ENCODE measurements at places on chromosomes 2 and 18.

DNA sequence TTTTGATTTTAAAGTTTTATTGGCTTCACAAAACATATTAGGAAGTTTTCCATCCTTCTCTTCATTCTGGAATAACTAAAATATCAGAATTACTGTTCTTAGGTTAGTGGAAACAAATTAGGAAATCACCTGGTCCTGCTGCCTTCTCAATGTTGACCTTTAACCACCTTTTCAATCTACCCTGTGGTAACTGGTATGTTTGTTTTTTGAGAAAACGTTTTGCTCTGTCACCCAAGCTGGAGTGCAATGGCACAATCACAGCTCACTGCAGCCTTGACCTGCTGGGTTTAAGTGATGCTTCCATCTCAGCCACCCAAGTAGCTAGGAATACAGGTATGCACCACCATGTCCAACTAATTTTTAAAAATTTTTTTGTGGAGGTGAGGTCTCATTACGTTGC, 28.4 kb downstream of the ACYP2 start:
- no peak for DNase-seq

DNA sequence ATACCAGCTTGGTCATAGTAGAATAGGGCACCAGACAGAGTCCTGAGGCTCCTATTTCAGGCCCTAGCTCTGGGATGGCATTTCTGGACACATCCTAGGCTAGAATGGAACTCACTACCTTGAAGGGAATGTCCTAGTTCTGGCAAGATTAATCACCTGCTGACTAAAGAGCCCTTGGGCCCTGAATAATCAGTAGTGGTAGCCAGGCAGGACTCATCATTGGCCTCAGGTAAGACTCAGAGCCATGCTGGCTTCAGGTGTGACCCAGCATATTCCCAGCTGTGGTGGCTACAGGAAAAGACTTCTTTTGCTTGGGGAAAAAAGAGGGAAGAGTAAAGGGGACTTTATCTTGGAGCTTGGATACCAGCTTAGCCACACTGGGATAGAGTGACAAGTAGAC, 131.0 kb upstream of the SRD5A2 start:
- DNase-seq: no peak

GRCh38 chr2:226048611-226049010, 649.1 kb downstream of the NYAP2 start:
- no peak for DNase-seq

- no peak for DNase-seq
These were observed 8.8 kb downstream of the VIL1 start for GRCh38 chr2:218427741-218428140.

GRCh38 chr2:230714136-230714480, 1.5 kb downstream of the CAB39 start:
- DNase-seq: no peak

DNA sequence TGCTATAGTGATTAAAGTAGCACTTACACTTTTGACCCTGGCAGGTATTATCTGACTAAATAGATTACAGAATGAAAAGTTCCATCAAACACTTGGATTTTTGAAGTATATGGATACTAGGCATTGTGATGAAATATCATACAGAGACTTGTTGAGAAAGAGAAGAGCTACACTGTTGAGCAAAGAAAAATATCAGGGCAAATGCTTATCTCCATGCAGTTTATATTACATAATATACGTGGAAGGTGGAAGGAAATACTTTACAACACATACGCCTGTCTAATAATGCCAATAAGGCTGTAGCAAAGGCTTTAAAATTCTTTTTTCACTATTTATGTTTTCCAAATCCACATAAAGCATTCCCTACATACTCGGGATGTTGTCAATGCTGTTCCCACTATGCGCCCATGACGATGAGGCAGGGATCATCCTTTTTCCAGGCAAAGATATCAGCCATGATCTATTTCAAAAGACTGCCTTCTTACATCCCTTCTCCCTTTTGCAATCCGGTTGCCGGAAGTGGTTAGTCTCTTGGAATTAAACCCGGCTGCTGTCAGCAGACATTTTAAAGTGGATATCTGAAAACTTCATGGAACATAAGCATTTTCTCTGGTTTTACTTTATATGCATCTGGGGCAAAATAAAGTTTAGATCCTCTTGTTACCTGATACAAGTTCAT, 92.6 kb upstream of the ITGA4 start:
- DNase-seq: no peak

- no peak for DNase-seq
These were observed 602 bp upstream of the ADAM17 start for GRCh38 chr2:9556121-9556743.

DNA sequence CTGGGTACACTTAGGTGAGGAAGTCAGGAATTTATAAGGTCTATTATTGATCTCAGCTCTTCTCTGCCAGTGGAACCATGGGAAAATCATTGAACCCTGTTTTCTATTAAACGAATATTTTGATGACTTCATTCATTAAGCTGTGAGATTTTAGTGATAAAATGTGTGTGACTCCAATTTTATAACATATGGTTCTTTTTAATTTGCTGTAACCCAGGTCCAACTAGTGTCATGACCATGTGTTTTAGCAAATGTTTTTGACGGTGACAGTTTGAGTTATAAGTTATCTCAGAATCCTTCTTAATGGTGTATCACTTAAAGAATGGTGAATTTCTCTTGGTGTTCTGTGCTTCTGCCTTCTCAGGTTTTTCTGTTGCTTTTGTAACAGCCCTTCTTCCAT, 213.1 kb downstream of the MCFD2 start:
- DNase-seq: no peak

DNA sequence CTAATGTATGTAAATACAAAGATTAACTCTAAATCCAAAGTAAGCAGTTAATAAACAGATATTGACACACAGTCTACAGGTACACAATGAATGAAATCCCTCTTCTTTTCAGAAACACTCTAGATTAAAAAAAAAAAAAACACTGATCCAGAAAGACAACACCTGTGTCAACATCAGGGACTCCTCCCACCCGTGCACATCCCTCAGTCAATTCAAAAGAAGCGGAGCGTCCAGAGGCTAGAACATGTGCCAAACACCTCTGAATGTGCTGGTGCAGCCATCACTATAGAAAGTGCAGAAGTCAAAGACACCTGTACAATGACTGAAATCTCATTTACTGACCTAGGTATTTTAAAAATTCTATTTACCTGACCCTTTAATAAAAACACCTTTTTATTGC, 622.6 kb upstream of the ID2 start:
- DNase-seq: no peak

- no peak for DNase-seq
These were observed 13.9 kb upstream of the HTR2B start for GRCh38 chr2:231138699-231139098.

DNA sequence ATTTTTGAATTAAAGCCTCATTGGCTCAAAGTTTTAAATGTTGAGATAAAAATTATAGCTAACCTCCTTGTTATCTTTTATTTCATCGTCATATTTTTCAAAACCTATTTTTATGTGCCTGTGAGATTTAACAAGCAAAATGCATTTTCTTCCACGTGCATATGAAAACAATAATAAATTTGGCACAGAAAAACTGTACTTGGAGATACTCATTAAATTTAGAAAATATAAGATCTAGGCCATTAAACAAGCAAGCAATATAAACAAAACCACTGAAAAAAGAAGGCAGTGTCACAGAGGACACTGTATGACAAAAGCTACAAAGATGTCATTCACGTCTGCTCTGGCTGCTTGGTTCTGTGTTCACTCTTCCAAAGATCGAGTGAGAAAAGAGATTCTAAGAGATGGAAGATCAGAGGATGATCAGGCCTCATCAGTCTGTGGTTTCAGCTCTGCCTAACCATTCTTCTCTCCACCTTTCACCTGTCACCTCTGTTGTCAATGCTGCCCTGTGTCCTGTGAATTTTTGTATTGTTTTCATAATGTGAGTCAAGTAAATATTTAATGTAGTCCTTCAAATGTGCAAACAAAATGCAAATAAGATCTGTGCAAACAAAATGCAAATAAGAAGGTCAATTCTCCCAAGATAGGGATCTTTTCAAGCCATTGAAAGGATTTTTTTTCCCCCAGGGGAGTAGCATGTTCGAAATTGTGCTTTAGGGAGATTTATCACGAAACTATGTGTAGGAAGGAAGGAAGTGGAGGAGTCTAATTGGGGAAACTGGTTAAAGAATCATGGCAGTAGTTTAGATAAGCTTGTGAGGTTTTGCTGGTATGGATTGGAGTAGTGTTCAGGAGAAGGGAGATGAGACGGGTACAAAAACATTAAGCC, 138.7 kb upstream of the RBMS1 start:
- DNase-seq: no peak

GRCh38 chr2:105327690-105328089, 1.8 kb downstream of the TGFBRAP1 start:
- no peak for DNase-seq

GRCh38 chr2:60047944-60048525, 505.4 kb downstream of the BCL11A start:
- no peak for DNase-seq

DNA sequence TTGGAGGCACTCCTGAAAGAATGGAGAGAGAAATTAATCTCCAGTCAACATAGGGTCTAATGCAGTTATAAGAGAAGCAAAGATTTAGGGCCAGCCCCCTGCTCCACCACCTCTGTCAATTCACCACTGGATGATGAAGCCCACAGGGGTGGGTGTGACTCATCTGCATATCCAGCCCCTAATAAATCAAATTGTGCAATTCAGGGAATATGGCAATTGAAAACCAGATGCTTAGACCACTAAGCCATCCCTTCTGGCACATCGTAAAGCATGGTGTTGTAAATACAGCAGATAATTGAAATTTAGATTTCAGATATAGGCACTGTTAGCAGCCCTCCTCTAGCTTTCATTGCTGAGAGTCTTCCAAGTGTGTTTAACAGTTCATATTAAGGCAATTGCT, 541.4 kb downstream of the PARD3B start:
- DNase-seq: no peak

GRCh38 chr2:188628989-188629752, 337.5 kb downstream of the GULP1 start:
- DNase-seq: no peak

GRCh38 chr2:17813010-17813741, 3.1 kb upstream of the MSGN1 start:
- no peak for DNase-seq

DNA sequence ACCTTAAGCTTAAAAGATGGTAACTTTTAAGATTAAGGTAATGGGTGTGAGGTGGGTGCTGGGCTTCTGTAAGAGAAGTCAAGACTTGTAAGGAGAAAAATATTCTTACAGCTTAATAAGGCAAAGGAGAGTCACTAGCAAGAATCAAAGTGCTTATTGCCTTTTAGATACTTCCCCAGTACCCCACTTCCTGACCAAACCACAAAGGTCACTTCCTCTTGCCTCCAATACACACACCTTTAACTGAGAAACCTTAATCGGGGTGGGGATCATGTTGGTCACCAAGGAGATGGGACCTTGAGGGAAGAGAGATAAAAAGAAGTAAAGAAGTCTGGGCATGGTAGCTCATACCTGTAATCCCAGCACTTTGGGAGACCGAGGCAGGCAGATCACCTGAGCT, 10.6 kb upstream of the ATG16L1 start:
- DNase-seq: no peak

DNA sequence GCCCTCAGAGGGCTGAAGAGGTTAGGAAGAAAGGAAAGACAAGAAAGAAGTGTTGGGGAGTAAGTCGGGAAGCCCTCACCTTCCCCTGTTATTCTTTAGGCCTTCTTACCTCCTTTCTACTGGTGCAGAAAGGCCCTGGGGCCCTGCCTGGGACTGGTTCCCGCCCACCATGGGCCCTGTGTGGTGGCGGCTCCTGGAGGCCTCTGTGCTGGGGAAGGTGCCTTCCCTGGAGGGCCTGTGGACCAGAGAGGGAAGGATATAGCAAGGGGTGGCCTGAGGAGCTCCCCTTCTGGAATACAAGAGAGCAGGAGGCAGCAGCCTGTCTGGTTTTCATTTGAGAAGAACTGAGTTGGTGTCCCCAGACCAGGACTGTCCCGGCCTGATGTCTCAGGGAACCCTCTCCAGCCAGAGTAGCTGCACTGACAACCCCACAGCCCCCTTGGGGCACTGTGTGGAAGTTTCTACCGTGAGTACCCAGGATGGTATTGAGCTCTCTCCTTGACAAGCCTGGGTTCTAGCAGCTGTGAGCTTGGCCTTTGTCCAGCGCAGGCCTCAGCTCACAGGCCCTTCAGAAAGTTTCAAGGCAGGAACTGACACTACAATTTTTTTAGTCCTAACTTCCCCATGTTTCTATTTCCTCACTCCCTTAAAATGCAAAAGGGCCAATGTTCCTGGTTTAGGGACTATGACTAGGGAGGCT, 47.1 kb downstream of the EFR3B start:
- no peak for DNase-seq

DNA sequence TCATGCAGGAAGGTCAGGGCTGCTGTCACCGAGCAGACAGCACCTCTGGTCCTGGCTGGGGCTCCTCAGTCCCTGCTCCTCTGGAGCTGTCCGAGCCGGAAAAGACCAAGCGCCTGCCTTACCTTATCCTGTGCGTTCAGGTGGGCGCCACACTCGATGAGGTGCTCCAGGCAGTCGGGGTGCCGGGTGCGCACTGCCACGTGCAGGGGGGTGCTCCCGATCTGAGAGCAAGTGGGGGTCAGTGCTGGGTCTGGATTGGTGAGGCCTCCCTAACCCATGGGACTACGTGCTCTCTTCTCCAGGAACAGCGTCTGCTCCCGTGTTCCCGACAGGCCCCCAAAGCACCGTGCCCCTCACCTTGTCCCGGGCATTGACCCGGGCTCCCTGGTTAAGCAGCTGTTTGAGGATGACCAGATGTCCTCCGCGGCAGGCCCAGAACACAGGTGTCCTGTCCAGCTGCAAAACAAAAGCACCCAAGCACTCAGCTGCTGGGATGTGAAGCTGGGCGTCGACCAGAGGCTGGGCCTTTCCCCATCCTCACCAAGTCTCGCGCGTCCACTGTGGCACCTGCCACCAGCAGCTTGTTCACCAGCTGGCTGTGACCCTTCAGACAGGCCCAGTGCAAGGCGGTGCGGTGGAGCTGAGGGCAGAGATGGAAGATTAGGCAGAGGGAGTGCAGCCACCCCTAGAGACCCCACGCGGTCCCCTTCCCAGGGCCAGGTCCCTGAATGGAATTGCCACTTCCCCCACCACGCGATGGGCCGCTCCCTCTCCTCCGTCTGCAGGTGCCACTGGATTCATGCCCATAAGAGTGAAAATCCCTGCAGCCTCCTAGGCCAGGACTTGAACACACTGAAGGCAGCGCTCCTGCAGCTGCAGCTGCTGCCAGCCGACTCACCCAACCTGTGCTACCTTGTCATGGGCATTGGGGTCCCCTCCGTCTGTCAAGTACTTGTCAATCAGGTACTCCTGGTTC, 3.7 kb downstream of the ANKRD23 start:
- DNase-seq: no peak

- no peak for DNase-seq
These were observed 83.5 kb downstream of the EIPR1 start for GRCh38 chr2:3294069-3294468.

- DNase-seq: no peak
These were observed 52.6 kb downstream of the PPP4R1 start for GRCh38 chr18:9561759-9562158.

DNA sequence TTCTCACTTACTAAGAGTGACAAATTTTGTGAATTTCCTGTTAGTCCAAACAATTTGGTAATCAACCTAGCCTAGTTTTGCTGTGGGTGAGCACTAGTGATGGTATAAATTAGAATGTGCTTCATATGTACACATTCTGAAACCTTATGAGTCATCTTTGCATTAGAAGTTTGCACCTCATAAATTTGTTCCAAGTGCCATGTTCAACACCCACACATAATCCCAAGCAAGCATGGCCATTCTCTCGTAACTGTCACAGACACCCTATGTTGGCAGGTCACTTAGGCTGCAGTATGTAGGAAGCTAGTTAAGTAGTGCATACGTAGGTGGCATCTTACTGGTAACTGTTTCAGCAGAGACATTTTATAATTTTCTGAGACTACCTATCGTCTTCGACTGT, 46.9 kb downstream of the NAB1 start:
- no peak for DNase-seq
